NCI-H1930 (cell line): ENCODE measurements at places on chromosomes 16 and 17.

DNA sequence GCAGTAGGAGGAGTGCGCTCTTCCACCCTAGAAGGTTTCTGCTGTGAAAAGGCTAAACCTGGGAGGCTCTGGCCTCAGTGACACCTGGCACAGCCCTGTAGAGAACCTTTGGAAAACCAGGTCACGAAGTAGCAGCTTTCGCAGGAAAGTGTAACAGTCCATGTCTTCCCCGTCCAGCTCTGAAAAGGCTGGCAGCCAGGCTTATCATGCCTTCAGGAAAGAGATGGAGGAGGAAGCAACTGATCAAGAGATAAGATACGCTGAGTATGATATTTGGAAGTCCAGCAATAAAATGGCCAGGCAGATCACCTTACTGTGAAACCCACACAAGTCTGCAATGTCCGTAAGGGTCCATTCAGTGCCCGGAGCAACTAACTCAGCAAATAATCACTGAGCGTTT lies 22.3 kb downstream of the TUBD1 start:
- DNase-seq = no peak

DNA sequence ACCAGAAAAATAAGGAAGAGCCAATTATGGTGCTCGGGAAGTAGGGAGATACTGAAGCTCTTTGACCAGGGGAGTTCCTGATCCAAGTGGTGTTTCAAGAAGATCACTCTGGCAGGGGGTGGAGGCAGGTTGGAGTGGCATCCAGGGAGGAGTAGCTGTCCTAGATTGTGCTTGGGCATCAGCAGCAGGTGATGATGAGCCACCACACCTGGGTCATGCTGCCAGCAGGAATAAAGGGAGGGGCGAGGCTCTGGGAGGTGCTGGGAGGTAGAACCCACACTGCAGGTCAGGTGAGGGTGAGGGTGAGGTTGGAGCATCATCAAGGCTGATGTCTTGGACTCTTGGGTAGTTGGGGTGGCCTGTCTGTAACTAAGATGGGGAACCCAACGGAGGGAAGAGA lies 35.4 kb upstream of the ADGRG1 start:
- no peak for DNase-seq

DNA sequence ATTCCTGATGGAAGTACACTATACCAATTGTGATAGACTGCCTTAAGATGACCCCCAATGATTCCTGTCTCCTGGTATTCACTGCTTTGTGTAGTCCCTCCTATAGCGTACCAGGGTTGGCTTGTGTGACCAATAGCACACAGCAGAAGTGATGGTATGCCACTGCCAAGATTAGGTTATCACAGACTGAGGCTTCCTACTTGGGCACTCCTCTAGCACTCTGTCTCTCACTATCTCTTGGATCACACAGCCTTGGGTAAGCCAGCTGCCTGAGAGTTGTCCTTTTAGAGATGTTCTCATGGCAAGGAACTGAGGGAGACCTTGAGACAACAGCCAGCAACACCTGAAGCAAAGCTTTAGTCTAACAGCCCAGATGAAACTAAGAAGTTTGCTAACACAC lies 12.7 kb upstream of the AMFR start:
- no peak for DNase-seq

GRCh38 chr16:8005096-8005860 lies 585.0 kb downstream of the TMEM114 start:
- no peak for DNase-seq

DNA sequence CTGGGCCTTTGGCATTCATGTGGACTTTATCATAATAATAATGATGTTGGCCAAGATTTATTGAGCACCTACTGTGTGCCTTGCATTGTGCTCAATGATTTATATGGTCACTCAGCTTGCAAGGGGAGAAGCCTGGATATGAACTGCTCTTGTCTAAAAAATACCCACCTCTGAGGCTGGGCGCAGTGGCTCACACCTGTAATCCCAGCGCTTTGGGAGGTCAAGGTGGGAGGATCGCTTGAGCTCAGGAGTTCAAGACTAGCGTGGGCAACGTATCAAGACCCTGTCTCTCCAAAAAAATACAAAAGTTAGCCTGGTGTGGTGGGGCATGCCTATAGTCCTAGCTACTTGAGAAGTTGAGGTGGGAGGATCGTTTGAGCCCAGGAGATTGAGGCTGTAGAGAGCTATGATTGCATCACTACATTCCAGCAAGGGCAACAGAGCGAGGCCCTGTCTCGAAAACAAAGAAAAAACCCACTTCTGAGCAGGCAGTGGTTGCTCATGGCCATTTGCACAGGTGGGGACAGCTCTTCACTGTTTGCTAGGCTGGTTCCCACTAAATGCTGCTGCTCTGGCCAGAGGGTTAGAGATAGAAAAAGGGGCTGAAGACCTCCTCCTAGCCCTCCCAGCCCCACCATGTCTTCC lies 4.3 kb upstream of the ADGRG1 start:
- no peak for DNase-seq

GRCh38 chr17:30717291-30718098 lies 107.0 kb downstream of the CRLF3 start:
- no peak for DNase-seq

DNA sequence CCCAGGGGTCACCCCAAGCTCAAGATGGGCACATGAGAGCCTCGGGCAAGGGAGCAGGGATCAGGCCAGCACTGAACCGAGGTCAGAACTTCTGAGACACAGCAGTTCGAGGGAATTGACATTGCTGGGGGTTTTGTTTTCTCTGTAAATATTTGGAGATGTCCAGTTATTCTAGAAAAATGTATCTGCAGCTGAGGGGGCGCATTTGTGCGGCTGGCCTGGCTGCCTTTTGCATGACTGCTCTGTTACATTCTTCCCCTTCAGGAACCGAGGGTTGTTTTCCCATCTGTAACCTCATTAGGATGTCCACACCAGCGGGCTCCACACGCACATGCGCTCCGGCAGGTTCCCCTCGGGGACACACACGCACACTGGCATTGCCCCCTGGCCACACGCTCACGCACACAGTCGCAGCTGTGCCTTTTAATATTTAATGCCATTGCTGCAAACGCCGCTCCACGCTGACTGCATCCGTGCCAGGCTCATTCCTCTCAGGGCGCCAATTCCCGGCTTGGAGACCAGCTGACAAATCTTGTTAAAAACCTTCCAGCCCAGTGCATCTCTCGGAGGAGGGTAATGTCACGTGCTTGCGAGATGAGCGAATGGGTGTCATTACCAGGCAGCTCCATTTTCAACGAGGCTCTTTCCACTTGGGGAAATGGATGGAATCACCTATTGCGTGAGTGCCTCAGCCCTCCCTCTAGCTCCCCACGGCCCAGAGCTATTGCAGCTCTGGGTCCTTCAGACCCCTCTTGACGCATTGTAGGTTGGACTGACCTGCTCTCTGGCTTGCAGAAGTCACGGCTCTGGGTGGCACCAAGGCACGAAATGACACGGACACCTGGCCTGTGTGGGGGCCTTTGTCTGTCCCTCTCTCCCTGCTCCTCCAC lies 13.1 kb downstream of the CCR7 start:
- DNase-seq = no peak

DNA sequence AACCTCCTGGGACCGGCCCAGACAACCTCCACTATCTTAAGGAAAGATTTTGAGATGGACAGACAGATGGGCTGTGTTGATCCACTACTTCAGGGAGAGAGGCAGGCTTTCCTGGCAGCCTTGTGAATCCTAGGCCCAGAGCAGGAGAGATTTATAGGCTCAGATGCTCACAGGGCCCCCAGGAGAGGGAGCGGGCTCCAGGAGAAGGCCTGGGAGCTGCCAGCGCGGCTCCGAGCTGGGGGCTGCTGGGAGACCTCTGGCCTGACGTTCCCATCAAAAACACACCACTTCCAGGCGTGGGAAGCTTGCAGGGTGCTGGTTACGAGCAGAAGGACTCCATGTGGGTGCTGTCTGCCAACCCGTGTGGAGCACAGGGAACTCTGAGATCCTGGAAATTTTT lies 53.2 kb downstream of the MYH11 start:
- DNase-seq = no peak

GRCh38 chr17:61410141-61411010 lies 10.7 kb downstream of the TBX2 start:
- DNase-seq = peak; percentile 79

DNA sequence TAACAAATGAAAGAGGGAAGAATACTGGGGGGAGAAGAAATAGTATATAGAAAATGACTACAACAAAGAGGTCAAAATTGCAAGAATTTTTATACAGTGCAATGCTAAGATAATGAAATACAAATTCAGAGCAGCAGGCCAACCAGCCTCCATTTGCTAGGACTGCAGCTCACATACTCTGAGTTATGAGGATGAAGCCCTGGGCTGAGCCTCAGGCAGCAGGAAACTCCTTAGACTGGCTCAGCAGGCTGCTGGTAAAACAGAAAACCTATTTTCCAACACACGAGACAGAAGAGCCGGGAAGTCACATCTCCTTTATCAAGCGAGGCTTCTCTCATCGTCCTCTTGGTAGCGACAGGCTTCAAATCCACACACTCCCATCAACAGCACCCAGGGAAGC lies 296.5 kb downstream of the SLC39A11 start:
- DNase-seq = no peak

DNA sequence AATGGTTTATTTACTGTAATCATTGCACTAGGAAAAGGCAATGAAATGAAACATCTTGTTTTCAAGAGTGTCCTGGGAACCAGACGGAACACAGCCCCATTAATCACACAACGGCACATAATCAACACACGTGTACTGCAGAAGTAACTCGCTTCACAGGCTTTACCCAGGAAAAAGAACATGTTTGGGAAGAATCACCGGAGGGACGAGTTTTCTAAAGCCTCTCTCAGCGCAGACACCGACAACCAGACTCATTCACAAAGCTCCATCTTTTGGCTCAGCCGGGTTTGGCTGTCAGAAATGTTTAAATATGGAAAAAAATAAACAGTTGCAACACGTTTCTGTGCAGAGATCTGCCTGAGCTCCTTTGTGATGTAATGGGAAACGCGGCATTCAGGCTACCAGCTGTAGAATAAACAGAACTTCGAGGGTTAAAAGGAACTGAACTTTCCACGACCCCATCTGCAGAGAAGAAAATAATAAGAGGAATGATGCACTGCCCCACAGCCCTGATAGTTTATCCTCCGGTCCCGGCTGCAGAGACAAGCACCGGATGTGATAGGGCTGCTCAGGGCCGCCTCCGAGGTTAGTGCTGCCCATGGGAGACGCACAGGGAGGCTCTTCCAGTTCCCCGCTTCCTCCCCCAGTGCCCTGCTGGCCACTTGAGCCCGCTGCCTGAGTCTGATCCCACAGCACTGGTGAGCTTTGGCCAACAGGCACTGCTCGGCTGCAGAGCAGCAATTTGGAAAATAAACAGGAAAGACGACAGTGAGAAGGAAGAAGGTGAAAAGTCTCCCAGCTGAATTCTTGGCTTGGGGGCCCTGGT lies 119.8 kb downstream of the HIC1 start:
- DNase-seq = no peak

GRCh38 chr16:24759006-24759405 lies 29.6 kb downstream of the TNRC6A start:
- DNase-seq = no peak

DNA sequence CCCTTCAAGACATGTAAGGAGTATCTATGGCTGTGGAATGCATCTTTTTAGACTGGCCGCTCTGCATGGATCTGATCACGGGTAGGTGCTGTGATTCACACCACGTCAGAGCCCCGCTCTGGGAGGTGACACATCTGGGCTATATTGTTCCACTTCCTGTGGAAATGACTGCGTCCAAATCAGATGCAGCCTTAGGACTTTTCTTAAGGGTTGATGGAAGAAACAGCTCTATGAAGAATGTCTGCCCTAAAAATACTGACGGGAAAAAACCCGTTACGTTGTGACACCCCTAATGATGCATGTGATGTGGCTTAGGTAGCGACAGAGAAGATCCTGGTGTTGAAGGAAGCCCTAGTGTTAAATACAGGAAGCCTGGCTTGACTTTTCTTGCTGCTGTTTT lies 12.2 kb downstream of the BANP start:
- no peak for DNase-seq

- no peak for DNase-seq
These were observed 112.2 kb downstream of the METRNL start for GRCh38 chr17:83191388-83192160.

DNA sequence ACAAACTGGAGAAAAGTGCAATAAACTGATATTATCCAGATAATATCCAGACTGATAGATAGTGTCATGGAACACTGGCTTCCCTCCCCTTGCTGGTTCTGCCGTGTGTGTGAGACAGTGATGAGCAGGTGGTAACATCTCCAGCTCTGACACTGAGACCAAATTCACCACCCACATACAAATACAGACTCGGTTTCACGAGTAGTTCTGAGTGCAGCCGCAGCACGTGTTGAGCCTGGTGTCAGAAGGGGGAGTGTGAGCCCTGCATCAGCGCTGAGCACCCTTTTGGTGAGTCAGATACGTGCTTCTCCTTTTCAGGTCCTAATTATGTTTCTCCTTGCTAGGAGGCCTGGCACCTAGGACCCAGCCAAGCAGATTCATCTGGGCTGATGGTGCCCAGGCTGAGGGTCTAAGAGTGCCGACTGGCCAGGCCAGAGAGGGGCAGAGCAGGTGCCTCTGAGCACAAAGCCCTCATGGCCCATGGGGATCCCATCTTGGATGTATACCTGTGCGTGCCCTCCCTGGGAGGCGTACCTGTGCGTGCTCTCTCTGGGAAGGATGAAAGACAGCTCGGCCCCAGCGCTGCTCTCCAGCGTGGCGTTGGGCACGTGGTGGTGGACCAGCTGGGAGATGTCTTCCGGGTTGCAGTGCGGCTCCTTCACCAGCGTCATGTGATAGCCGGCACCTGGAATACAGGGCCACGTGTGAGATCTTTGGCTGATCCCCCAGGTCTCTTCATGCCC lies 27.3 kb upstream of the RNPS1 start:
- DNase-seq = no peak

DNA sequence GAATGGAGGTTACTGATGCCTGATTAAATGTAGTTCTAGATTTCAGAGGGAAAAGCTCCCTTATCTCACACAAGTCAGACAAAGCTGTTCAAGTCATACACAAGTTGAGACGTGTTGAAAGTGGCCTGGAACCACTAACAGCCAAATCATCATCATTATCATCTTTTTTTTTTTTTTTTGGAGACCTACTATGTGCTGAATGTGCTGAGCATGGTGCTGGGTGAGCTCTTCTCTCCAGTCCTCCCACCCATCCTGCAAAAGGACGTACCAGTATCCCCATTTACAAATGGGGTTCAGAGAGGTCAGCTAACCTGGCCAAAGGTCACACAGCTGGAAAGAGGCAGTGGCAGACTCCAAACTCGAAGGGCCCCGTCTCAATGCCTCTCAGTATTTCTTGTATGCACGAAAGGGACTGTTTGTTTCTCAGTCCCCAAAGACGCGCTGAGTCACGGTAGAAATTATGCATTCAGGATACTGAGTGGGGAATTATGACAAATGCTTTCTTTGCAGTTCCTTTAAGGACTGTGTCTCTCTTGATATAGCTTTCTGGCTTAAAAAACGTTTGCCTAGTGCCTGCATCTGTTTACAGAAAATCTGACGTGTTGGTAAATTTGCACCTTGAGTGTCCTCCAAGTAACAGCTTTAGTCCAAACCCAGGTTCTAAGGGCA lies 235.5 kb downstream of the XYLT1 start:
- no peak for DNase-seq

DNA sequence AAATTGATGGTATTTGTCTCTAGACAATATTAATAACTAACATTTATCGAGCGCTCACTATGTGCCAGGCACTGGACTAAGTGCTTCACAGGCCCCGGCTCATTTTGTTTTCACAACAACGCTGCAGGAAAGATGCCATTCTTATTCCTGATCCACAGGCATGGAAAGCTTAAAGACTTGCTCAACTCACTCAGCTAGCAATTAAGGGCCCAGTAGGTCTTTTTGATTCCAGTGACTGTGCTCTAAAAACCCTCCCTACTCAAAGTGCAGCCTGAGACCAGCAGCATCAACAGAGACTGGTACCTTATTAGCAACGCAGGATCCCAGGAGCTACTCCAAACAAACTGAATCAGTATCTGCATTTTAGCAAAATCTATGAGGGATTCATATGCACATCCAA lies 35.3 kb downstream of the CUEDC1 start:
- no peak for DNase-seq
